ENCODE measurements at places on chromosomes 7 and 10. TPM values are rescaled to one million over a fixed set of nuclear protein-coding genes. Genes with fewer than 3 reads are reported as not detected.

BNIP3 gene
- total RNA-seq = 60.2 TPM

TRPV5 gene
- total RNA-seq = not detected

CYP26C1 gene
- not detected for total RNA-seq

UPK3B gene
- 0.83 TPM for total RNA-seq

TMEM270 gene
- total RNA-seq = not detected

H2BK1 gene
- not detected for total RNA-seq
